Stimulated activated CD4-positive, alpha-beta T cell treated with anti-CD3 and anti-CD28 coated beads, Interleukin-2, amount 100 ng/mL, for 4 hours (primary cell): ENCODE measurements at places on chromosomes 7 and 10.

GRCh38 chr7:50359995-50360925, 55.7 kb downstream of the IKZF1 start:
- DNase-seq: peak; percentile 87

- no peak for DNase-seq
These were observed 9.6 kb downstream of the INSYN2A start for GRCh38 chr10:127186813-127187212.

GRCh38 chr7:82615527-82615926, 171.9 kb upstream of the CACNA2D1 start:
- DNase-seq: no peak

DNA sequence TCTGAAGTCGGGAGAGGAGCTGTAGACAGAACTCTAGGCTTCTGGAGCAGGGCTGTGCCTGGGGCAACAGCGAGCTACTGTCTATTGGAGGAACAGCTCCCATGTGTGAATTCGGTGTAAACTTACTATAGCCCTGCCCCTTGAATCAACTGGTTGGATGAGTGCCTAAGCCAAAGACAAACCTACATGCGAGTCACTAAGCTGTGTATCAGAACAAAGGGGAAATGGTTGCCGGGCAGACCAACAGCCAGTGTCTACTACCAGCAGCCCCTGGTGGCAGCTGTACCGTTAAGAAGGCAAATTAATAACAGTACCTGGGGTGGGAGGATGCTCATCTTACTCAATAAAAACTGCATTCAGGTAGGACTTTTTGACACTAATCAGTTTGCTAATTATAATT, 343.6 kb downstream of the ACTR3B start:
- no peak for DNase-seq

DNA sequence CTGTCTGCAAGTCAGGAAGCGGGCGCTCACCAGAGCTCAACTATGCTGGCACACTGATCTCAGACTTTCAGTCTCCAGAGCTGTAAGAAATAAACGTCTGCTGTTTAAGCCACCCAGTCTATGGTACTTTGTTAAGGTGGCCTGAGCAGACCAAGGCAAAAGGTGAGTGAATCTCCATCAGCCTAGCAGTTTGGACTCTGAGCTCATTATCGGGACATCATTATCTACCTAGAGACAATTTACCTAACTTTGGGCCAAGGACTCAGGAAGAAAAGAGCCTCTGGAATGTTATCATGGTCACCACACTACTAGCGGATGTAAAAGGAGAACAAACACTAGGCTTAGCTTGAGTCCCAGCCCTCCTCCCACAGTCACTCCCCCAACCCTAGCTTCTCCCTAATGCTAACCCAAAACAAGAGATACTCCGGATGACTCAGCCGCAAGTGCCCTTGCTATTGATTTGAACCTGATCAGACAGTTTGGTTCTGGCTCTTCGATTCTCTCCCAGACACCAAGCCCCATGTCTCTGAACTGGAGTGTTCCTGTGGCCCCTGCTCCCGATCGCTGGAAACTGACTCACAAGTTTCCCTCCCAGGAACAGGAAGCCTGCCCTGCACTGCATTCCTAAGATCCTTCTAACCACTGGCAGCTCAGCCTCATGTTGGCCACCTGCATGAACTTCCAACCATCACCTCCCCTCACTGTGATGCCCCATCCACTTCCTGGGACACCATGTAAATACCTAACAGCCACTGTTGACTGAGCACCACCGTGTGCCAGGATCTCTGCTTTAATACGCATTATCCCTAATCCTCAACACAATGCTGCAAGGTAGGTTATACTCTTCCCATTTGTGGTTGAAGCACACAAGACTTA, 34.5 kb downstream of the CREB3L2 start:
- no peak for DNase-seq

DNA sequence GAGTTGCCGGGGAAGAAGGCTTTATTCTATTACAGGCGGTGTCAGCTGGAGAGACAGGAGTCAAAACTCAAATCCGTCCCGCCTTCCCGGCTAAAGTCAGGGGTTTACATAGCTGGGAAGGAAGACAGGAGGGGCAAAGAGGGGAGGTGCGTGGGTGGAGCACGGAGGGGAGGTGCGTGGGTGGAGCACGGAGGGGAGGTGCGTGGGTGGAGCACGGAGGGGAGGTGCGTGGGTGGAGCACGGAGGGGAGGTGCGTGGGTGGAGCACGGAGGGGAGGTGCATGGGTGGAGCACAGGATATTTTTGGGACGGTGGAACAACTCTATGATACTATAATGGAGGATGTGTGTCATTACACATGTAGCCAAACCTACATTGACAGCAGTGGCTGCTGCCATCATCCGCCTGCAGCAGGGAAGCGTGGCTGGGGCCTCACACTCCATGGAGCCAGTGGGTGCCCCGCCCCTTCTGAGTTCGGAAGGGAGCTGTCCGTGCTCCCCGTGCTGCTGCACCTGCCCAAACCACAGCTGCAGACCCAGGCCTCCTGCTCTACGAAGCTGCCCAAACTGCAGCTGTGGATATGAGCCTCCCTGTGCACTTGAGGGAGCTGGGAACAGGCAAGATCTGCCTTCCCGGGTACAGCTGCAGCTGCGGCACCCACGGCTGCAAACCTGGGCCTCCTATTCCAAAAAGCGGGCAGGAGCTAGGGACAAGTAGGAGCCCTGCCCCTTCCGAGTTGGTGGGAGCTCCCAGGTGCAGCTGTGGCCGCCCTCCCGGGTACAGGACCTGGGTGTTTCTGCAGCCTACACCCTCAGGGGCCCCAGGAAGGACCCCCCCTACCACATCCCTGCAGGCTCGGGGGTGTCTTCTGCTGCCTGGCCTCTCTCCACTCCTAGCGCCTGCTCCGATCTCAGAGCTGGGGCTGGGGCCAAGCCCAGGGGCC, 119.4 kb downstream of the DYNC2I1 start:
- peak; percentile 16 for DNase-seq

DNA sequence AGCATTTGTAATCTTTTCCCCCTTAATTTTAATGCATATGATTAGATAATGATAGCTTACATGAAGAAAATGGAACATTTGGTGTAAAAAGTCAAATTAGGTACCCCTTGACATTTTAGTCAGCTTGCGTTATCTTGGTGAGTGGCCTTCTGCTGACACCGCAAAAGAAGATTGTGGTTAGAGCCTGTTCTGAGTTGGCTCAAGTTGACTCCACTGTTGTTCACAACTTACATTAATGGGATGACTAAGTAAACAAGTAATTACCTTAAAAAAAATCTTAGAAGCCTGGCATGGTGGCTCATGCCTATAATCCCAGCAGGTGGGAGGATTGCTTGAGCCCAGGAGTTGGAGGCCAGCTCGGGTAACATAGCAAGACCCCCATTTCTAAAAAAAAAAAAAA, 24.2 kb downstream of the TRRAP start:
- DNase-seq: no peak

DNA sequence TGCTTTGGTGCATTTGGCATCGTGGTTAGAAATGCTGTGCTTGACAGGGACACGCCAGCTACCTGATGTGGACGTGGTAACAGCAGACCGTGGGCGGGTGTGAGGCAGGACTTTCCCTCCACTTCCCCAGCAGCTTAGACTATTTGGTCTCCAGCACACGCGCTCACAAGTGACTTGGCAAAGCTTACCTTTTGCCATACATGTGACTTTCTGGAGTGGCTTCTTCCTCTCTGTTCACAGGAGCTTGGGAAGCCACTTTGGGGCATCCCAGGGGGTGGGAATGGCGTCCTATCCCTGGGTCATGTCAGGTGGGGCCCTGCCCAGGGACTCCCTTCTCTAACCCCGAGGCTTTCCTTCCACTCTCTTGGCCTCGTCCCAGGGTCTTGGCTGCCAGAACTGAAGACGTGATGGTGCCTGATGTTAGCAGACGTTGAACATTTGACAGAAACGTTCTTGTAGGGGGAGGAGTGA, 228.7 kb upstream of the KLF6 start:
- peak; percentile 9 for DNase-seq

DNA sequence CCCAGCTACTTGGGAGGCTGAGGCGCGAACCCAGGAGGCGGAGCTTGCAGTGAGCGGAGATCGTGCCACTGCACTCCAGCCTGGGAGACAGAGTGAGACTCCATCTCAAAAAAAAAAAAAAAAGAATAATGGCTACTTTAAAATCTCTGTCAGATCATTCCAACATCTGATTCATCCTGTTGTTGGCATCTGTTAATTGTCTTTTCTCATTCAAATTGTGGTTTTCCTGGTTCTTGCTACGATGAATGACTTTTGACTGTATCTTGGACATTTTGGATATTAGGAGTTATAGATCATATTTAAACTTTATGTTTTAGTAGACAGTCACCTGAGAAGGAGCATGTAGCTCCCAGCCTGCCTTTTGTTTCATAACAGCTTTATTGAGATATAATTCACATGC, 8.5 kb downstream of the TPST1 start:
- no peak for DNase-seq

DNA sequence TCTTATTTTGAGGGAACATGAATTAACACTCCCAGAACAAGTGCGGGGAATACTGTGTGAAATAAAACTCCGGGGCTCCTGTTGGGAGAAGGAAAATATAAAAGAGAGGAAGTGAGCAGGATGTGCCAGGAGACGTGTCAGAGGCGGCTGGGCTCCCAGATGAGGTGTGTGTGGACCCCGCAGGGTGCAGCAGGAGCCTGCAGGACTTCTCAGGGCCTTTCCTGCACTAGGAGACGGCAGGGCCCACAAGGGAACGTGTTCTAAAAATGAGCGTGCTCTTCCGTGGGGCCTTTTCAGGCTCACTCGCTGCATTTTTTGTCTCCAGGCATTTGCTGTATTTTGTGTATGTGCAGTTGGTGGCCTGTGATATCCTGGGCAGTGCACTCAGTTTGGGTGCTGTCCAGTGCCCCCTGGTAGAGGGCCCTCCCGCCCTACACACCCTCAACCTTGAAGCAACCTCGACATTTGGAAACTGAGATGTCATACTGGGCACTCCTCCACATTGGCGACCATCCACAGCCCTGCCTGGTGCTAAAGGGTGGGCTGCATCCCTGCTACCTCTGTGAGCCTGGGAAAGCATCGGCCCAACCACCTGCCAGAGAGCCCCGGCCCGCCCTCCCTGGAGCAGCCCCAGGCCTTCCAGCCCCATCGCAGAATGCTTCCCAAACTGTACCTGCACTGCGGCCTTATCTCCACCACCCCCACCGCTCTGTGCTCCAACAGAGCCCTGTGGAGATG, 35.2 kb upstream of the EN2 start:
- no peak for DNase-seq

DNA sequence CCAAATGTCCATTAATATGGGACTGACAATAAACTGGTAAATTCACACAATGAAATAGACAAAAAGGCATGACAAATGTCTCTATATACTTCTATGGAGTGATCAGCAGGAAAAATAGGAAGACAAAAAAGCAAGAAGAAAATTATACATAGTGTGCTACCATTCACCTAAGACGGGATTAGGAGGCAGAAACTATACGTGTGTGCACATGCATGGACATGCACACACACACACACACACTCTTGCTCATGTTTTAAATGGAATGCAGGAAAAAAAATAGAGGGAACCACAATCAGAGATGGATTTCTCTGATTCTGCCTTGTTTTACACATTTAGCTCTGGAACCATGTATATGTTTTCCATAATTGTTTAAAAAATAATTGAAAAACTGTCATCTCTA, 119.0 kb downstream of the ZFAND4 start:
- no peak for DNase-seq

DNA sequence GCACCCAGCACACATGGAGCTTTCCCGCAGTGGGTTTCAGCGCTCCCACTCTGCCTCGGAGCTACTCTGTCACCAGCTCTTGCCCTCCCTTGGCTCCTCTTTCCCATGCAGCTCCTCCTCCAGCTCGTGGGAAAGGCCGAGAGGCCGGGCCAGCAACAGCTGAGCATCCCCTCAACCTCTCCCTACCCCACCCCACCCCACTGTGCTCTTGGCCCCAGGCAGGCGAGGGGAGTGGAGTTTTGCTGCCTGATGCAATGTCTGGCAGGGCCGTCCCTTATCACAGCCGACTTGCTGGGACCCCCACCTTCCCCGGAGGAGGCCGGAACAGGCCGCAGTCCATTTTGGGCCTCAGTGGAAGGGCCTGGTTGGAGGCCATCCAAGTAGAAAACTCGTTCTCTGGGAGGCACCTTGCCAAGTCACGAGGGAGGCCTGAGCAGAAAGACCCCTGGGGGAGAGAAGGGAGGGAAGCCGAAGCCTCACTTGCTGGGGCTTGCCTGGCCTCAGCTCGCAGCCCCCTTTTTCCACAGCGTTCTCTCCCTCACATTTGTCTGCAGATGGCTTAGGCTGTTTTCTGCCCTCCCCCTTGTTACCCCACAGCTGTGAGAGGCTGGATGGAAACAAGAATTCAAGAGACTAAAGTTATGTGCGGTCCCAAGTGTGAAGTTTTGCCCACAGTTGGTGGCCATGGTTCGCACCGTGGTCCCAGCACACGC, 35.3 kb downstream of the CHST3 start:
- no peak for DNase-seq

DNA sequence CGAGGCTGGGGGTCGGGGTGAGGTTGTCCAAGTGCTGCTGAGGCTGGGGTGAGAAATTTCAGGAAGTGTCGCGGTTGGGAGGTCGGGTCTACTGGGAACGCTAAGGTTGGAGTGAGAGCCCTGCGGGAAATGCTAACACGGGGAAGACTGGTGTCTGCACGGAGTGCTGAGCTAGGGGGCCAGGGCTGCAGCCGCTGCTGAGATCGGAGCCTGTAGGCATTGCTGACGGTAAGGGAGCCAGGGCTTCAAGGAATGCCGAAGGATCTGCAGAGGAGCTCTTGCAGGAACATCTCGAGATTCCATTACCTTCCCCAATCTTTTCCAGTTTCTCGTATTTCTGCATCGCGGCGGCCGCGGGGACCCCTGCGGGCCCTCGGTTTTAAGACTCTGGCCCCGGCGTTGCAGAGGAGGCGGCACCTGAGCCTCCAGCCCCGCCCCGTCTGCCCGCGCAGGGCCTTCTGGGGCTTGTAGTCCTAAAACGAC, at the start of gene CDK5:
Gene CDK5, minus strand, starts transcription at position 392 of the 483 bp plus-strand sequence. Its CDS starts 49 bp downstream, at position 343.
- DNase-seq: no peak

DNA sequence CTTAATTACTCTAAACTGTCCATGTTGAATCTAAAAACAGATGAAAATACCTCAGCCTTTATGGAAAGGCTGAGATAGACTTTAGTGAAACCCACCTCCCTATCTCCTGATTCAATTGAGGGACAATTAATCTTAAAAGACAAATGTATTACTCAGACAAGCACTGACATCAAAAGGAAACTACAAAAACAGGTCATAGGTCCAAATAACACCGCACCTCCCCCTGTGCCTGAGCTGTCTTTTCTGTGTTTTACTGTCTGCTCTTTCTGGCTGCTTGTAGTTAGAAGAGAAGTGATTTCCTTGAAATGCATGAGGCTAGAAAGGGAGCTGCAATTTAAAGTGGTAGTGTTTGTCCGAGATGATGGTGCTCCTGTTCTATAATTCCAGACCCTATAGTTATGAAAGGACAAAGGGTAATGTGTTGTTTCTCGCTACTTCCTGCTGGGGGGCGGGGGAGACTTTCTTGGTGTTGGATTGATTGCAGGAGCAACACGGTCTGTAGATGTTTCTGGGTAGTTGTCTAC, 16.0 kb downstream of the AKR1C8 start:
- DNase-seq: no peak

DNA sequence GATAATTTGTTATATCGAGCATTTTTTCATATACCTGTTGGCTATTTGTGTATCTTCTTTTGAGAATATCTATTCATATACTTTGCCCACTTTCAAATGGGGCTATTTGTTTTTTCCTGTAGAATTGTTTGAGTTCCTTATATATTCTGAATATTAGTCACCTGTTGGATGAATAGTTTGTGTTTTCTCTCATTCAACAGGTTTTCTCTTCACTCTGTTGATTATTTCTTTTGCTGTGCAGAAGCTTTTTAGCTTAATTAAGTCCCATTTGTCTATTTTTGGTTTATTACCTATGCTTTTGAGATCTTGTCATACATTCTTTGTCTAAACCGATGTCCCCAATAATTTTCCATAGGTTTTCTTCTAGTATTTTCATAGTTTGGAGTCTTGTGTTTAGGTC, 65.3 kb downstream of the VTI1A start:
- no peak for DNase-seq
